ENCODE measurements at places on chromosomes 4 and X.

- no peak for DNase-seq
Measured at GRCh38 chr4:107388736-107389274, 331.2 kb downstream of the PAPSS1 start.

DNA sequence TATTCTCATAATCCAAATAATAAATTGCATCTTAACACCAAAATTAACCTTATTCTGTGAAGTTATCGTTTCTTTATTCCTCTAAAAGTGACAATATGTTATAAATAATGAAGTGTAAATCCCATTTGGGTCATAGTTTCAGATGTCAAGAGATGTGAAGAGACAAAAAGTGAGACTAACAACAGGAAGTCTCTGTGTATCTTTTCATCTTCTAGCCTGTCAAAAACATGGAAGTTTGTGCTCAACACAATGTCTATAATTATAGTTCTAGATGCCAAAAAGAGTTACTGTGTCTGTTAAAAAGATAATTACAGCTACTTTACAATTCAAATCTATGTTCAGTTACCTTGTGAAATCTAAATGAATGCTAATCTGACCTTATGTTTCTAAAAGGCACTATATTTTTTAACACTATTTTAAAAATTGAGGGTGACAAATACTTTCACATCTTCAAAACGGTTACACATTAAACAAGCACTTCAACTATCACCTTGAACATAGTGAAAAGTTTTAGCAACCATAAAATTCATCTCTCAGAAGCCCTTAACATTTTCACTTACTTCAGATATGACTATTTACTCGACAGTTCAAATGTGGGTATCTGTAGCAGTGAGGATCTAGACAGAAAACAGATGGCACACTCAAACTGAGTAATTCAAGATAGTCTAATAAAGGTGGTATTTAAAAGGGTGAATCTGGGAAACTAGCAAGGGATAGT, 509.8 kb downstream of the ARAP2 start:
- DNase-seq = no peak

- DNase-seq = no peak
Measured at GRCh38 chr4:78770091-78770642, 6.0 kb upstream of the BMP2K start.

DNA sequence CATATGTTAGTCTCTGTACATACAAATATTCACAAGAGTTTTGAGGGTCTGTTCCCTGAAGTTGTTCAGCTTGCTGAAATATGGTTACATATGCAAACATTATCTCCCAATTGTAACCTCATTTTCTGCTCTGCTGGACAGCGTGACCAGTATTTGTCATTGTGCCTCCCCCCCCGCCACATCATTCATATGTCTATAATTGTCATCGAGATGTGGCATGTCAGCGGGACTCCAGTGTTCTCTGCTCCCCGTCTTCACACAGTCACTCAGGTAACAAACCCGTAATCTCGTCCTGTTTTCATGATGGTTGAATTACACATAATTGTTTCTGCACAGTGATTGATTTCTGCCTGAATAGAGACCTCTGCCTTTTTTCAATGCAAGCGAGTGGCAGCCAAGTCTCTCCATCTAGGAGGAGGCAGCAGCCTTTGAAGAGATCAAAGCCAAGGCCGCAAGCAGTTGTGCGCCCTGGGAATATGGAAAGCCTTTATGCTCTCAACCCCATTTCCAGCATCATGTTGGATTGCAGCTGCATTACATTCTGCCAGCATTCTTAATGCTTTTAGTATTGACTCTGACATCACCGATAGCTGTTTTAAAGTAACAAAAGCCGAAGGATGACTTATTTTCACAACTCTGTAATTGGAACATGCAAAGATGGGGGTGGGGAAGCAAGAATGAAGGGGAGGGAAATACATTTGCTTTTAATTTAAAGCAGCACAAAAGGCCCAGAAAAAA, 27.4 kb downstream of the LEF1 start:
- peak; percentile 95 for DNase-seq

- no peak for DNase-seq
Measured at GRCh38 chr4:100495074-100495473, 22.7 kb downstream of the EMCN start.

- DNase-seq = no peak
Measured at GRCh38 chr4:163558539-163559044, 64.1 kb downstream of the TMA16 start.

DNA sequence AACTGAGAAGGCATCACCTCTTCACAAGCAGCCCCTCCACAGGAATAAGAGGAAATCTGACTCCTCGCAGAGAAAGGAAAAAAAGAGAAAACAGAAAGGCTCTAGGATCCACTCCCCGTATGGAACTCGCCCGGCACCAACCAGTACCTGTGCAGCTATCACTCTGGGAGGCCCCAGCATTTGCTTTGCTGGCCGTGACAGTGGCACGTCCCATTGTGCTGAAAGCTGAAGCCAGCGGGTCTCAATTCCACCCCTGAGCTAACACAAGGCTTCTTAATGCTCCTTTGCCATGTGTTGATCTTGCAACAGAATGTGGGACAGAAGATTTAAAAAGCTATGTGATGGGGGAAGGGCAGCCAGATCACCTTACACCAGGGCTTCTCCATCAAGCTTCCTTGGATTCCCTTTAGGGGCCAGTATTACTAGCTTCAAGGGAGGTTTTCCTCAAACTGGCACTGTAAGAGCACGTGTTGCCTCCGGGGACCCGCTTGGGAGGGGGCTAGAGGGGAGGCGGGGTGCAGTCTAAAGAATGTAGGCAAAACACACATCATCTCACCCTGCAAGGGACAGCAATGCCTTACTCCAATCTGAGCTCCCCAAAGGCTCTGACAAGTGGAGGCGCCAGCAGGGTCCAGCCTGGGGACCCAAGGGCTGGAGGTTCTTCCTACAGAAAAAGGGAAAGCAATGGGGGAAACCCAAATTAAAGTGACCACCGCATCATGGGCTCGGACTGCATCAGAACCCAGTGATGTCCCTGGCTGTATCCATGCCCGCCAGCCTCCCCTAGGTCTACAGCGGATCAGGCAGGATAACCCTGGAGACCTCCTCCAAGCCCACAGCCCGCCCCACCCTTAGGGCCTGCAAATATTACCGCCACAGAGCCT, 1.2 kb downstream of the USP46 start:
- DNase-seq = no peak

DNA sequence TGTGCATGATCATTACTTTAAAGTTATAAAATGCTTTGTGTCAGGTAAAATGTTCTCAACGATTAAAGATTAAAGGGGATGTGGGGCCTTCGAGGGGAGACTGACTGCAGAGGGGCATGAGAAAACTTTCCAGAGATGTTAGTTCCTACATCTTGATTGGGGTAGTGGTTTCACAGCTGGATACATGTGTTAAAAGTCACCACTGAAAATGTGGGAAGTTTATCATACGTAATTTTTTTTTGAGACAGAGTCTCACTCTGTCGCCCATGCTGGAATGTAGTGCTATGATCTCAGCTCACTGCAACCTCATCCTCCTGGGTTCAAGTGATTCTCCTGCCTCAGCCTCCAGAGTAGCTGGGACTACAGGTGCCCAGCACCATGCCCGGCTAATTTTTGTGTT, 79.5 kb downstream of the RBM47 start:
- no peak for DNase-seq

GRCh38 chr4:93373893-93374860, 454.4 kb upstream of the ATOH1 start:
- no peak for DNase-seq

DNA sequence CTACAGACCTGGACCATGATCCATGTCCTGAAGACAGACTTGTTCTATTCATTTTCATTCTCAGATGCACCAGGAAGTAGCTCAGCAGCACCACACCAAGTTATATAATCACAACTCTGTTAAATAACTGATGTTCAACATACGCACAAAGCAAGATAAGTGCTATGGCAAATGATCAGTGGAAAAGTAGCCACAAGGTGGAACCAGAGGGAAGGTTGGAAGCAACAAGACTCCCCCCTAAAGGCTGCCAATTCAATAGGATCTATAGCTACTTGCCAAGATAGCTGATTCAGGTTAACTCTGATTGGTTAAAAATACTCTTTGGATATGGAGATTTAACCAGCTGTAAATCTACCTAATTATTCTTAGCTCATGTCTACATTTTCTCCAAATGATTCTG, 23.7 kb upstream of the FAM47B start:
- DNase-seq = no peak
